ENCODE measurements at places on chromosomes 3 and 15.

DNA sequence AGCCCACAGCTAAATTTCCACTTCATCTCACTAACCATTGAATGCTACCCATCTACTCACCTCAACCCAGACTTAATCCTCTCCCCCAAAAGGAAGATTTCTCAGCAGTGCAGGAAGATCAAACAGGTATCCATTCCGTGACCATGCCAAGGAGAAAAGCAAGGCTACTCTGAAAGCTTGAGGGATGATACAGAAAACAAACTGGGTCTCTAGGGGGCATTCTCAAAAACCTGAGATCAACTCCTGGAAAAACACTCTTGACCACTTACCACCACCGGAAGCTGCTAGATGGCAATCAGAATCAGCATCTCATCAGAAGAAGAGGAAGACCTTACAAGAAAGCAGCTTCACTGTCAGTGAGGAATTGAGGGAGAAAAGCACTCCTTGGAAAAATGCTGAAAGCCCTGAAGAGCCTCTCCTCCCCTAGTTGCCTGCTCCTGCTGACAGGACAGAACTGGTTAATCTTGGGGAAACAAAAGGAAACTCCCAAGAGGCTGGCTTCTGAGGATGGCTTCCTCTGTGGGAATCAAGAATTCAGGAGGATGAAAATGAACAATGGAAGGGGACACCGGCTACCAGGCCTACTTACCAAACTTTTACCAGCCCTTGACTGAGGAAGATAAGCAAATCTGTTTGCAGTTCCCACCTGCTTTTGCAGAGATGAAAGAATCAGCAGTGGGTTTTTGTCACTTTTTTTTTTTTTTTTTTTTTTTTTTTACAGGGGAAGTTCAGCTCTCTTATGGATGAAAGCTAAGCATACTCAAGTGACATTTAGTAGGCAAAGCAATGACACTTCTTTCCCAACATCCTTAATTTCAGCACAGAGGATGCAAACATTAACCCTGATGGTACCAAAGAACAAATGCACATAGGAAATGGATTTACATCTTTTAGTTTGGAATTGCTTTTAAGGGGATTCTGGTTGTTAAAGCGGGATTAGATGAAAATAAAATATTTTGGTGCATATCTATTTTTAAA, at the start of gene ATP8B4:
Gene ATP8B4 (minus strand): TSS at position 171 of the 978 bp plus-strand sequence. CDS start 12,267 bp downstream, outside the sequence.
- no peak for DNase-seq

DNA sequence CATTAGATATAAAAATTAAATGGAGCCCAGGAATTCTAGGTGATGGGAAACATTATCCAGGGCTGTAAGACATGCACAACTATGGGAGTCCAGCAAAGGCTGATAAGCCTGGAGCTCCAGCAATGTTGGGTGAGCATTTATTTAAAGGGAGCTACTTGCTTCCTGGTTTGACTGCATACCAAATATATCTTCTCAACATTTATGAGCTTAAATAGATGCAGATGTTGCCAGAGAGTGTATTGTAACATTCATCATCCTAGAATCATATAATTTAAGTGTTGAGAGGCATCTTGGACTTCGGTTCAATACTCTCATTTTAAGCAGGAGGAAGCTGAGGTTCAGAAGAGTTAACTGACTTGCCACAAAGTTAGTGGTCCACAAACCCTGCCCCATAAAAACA, 12.2 kb upstream of the POLR2M start:
- no peak for DNase-seq

GRCh38 chr3:17672506-17672905, 69.9 kb downstream of the TBC1D5 start:
- peak; percentile 31 for DNase-seq

DNA sequence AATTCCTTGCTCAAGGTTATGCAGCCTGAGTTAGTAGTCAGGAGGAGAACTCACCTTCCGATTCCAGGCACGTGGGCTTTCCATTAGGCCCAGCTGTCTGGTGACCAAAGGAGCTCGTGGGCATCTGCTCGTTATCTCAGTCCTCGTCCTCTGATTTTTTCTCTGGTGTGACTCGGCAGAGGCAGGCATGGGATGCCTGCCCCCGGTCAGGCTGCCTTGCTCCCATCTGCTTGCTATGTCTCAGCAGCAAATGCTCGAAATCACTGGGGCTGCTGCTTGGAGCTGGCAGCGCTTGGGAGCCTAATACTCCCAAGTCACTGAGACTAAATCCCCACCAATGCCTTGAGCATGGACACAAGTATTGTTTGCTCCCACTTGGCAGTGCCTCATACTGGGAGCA, 84.5 kb upstream of the NMNAT3 start:
- DNase-seq: no peak

- no peak for DNase-seq
Observed at GRCh38 chr15:73941044-73941443, 14.8 kb downstream of the LOXL1 start.

DNA sequence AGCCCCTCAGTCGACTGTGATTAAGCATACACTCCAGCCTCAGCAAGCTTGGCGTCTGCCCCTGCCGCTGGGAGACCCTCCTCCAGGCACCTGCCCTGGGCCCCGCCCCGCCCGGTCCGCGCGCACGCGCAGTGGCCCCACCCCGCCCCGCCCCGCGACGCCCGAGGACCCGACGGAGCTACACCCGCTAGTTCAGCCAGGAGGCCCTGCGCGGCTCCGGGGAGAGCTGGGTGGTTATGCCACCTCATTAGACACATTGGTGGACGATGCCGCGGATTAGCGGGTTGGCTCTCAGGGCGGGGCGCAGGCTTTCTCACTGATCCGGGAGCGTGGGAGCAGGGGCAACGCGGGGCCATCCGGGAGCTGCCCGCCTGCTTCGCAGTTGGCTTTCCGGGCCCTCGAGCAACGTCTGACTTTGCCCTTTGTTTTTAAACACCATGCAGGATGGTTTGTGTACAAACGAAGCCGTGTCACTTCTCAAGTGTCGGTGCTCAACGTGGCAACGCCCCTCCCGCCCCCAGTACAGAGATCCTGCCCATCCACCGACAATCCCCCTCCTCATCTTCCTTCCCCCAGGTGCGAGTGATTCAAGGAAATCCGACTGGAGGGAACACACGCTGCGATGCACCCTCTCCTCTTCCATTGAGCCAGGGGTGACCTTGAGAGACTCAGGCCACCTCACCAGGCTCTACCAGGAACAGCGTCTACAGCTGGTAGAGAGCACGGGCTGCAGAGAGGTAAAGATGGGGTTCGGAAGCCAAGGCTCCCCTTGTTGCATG, 109.3 kb downstream of the SHQ1 start:
- DNase-seq: no peak

- no peak for DNase-seq
Observed at GRCh38 chr3:55622733-55623132, 135.6 kb upstream of the WNT5A start.

- DNase-seq: no peak
Observed at GRCh38 chr15:68769702-68770101, 51.0 kb downstream of the ANP32A start.

DNA sequence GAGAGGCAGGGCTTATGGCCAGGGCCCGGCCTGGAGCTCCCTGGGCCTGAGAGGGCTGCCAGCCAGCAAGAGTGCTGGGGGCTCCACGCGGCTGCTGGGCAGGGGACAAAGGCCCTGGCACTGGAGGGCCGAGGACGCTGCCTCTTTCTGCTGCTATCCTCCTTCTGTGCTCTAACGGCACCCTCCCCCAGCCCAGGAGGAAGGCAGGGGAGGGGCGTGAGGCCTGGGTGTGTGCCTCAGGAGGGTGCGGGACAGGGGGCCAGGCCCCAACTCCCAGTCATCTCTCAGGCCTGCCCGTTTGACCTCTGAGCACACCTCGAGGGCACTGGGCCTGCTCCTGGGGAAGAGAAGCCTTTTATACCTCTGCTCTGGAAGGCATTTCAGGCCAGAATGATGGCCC, 115.5 kb downstream of the ADCY5 start:
- DNase-seq: no peak

DNA sequence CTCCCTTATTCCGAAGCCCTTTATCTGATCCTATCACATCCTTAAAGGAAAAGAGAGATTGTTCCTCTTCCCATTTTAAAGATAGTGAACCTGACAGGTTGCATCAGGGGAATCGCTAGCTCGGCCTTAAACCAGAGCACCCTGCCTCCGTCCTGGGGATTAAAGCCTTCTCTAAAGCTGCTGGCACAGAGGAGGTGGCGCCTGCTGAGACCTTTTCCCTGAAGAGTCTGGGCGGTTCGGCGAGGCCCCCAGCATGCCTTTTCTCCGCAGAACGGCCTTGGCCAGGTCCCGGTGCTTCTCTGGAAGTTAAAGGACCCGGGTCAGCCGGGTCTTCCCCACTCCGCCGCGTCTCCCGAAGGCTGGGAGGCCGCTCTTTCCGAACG, 593 bp downstream of the FAM219B start:
- DNase-seq: peak; percentile 44

DNA sequence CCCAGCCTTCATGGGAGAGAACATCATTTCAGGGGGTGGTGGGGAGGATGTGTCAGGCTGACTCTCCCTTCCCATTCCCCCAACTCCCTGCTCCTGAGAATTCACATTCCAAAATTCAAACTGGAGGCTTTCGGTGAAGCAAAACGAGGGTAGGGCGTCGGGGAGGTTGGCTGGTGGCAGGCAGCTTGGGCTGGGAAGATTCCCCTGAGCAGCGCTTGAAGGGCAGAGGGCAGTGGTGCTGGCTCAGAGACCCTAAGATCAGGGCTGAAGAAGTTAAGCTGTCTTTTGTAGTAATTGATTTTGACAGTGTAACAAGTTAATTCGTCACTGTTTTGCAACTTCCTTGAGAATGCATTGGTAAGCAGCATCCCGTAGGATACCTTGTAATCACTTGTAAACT, 187.8 kb downstream of the RAB11A start:
- DNase-seq: no peak

DNA sequence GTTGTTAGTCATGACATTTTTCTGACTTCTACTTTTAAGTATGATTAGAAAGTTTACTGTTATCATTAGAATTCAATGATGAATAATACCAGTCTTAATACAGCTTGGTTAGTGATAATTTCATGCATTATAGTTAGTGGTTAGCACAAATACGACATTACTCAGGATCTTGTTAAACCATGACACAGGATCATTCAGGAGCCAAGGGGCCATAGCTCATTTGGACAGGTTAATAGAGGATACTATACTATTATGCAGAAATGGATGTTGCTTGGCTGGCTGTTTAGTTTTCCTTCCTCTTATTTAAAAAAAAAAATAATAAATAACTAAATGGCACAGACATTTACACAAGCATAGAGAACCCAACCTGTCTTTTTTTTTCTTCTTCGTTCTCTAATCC, 55.5 kb downstream of the NSUN3 start:
- DNase-seq: no peak

GRCh38 chr15:78207641-78208340, 26.6 kb downstream of the ACSBG1 start:
- DNase-seq: no peak

GRCh38 chr3:5160940-5161858, 26.3 kb upstream of the EDEM1 start:
- DNase-seq: no peak

GRCh38 chr3:41792806-41793205, 169.1 kb downstream of the ULK4 start:
- DNase-seq: no peak

DNA sequence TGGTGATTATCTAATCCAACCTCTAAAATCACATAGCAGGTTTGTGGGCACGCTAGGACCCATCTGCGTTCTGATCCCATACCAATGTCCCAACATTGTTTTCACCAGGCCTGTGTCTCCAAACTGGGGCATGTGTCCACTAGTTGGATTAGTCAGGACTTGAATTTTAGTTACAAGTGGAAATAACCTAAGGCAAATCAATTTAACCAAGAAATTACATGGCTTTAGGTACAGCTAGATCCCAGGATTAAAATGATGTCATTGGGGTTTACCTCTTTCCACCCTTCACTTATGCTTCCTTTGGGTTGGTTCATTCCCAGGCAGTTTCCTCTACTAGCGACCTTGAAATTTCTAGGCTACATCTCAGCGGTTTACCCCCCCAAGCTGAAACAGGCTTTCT, 47.2 kb upstream of the PXYLP1 start:
- DNase-seq: no peak

DNA sequence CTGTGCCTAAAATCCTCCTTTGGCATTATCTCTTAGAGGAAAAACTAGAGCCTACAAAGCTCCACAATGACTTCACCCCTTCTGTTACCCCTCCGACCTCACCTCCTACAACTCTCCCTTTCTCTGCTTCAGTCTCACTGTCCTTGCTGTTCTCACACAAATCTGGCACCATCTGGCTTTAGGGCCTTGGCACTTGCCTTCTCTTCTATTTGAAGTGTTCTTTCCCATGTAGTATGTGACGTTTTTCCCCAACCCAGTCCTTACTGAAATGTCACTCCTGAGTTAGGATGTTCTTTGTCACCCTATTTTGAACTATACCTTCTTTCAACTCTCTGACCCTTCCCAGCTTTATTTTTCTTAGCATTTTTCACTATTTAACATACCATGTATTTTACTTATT, 8.7 kb downstream of the STX19 start:
- DNase-seq: no peak

DNA sequence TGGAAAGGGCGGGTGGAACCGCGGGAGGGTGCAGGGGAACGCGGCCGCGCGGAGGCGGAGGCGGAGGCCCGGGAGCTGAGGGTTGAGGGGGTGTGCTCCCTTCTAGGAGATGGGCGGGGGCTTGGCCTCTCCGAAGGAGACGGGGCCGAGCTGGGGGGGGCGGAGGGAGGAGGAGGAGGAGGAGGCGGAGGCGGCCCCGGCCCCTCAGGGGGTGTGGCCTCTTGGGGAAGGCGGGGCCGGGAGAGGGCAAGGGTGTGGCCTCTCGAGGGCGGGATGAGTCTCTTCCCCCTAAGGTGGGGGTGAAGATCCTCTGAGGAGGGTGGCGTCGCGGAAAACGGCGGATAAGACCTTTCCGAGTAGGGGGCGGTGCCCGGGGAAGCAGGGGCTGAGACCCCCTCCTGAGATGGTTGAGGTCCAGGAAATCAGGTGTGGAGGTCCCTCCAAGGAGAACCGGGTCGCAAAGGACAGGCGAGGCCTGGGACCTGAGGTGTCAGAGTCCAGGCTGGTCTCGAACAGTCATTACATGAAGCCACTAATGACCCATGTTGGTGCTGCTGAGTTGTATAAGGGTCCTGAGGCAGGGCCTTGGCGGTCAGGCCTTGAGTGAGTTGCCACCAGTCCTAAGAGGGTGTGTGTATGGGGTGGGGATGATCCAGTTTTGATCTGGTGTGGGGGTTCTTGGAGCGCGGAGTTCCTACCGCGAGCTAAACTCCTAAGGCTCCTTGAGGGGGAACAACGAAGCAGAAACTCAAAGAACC, 759 bp downstream of the WDR6 start:
- peak; percentile 74 for DNase-seq
